ENCODE measurements at places on chromosomes 7 and 10.

DNA sequence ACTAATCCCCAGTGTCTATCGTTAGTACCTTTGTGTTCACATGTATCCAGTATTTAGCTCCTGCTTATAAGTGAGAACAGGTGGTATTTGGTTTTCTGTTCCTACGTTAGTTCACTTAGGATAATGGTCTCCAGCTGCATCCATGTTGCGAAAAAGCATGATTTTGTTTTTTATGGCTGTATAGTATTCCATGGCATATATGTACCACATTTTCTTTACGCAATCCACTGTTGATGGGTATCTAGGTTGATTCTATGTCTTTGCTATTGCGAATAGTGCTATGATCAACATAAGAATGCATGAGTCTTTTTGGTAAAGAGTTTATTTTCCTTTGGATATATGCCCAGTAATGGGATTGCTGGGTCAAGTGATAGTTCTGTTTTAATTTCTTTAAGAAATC lies 59.1 kb downstream of the CH25H start:
- DNase-seq = no peak

DNA sequence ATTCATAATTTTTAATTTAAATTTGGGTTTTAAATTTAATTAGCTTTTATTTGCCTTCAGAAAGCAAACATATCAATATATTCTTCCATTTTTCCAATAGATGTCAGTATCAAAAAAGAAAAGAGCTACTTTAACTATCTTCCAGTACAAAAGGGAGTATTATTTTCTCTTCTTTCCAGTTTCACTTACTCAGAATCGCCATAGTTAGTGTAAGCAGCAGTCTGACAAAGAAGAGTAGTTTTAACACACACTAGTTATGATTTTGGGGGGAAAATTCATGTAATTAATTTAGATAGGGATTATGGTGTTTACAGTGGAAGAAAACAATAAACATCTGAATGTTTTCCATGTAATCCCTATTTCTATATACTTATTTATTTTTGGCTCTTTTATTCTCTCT lies 272.6 kb upstream of the DGKB start:
- no peak for DNase-seq

- no peak for DNase-seq
Observed at GRCh38 chr10:88190123-88190522, 326.7 kb downstream of the PTEN start.

DNA sequence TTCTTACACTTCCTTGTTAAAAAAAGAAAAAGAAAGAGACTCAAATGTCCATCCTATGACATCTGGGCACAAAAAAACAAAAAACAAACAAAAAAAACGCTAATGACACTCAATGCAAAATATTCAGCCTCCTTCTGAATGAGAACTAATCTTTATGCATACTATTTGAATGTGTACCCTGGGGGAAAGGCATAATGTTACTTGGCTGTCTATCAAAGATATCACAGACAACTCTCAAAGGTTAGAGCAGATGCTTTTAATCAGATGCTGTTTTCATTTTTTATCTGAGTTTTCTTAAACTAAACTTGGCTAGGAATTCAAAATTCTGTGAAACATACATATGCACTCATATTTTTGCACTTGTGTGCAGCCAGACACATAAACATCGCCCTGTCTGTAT lies 745.8 kb downstream of the CNTNAP2 start:
- DNase-seq = no peak

DNA sequence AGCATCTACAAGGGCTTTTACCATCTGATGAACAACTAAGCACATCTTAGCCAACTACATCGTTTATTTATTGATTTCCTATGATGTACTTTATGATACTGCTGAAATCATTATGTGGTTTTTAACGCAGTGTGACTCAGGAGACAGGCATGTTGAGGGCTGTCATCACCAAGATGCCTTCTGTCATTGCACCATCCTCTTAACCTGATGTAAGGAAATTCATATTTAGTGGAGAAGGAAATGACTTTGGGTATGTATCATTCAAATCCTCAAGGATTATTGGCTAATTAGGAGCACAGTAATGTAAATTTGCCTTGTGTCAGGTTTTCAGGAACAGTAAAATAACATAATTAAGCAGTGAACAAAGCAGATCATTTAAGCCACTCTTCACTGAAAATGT lies 138.5 kb upstream of the MGMT start:
- DNase-seq = no peak

DNA sequence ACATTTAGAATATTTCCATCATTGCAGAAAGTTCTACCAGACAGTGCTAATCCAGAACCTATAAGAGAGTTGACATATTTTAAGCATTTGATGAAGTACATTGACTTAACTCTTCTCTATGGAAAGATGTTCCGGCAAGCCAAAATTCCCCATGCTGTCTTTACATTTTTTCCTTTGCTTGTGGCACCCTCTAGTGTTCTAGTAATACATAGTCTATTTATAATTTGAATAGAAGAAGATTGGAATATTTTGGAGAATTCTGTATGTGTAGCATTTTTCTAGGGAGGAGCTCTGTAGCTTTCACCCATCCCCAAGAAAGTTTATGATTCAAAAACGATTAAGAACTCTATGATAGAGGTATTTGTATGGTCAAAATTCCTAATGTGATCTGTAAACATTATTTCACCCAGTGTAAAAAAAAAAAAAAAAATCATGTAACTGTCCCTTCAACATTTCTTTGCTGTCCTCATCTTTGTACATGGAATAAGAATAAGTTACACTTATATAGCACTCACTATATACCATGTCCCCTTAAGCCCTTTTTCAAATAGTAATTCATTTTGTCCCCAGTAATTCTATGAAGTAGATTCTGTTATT lies 33.2 kb downstream of the NRF1 start:
- DNase-seq = no peak

DNA sequence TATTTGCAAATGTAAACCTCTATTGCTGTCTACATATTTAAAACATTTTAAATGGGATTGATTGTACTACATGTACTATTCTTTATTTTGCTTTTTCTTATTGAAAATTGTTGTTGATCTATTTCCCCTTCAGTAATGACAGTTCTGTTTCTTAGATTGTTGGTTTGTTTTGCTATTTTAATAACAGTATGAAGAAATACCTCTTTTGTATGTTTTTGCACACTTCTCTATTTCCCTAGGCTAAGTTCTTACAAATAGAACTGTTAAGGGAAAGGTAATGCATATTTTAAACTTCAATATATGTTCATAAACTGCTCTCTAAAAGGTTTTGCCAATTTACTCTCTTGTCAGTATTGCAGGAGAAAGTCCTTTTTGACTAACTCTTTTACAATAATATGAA lies 195.0 kb upstream of the PRPS1L1 start:
- DNase-seq = no peak

DNA sequence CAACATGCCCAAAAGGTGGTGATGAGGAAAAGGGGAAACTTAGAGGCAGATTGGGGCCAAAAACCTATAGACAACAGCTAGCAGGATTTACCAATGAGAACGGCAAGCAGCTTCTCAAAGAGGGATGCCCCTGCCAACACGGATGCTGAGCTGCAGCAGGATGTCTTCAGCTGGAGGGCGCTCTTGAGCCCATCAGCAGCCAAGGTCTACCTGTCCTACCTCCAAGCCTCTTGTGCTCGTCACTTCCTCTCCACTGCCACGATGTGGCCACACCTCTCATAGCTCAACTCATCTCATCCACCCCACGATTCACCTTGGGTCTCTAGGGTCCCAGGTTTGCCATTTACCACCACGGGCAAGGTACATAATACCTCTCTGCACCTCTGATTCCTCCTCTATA lies 36.5 kb downstream of the DLG5 start:
- DNase-seq = no peak

DNA sequence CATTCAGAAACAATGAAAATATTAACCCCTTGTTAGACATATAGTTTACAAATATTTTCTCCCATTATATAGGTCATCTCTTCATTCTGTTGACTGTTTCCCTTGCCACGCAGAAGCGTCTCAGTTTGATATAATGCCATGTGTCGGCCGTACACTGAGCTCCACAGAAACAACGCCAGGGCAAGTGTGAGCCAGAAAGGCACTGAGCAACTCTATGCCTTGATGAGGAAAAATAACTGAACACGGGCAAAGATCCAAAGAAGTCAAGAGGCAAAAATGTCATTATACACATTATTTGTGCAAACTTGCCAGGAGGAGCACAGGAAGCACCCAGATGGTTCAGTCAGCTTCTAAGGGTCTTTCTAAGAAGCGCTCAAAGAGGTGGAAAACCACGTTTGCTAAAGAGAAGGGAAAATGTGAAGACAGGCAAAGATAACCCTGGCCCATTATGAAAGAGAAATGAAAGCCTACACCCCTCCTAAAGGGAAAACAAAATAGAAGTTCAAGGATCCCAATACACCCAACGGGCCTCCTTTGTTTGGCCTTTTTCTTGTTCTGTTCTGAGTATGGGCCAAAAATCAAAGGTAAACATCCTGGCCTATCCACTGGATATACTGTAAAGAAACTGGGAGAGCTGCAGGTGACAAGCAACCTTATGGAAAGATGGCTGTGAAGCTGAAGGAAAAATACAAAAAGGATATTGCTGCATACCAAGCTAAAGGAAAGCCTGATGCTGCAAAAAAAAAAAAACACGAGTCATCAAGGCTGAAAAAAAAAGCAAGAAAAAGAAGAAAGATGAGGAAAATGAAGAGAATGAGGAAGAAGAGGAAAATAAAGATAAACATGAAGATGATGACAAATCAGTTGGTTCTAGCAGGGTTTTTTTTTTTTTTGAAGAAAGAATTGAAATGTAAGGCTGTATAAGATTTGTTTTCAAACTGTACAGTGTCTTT lies 15.5 kb downstream of the ARHGAP12 start:
- no peak for DNase-seq

- DNase-seq = no peak
Observed at GRCh38 chr7:50621973-50622490, 56.8 kb upstream of the DDC start.

- DNase-seq = no peak
Observed at GRCh38 chr7:98088109-98088508, 18.6 kb upstream of the LMTK2 start.

GRCh38 chr7:87580636-87581035 lies 20.0 kb downstream of the ABCB1 start:
- no peak for DNase-seq

DNA sequence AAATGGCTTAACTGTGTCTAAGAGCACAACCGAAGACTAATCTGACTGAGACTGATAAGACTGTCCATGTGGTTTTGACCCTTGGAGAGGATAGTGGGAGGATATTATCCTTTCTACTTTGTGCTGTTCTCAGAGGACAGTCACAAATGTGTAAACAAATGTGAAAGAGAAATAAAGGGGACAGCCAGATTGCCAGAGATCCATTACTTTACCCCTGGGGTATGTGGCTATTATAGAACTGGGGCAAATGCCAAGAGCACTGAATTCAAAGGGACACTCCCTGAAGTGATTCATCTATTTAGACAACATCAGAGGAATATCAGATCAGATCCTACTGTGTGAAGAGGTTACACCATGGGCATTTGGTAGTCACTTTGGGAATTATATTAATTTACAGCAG lies 154.7 kb downstream of the RNLS start:
- DNase-seq = no peak

DNA sequence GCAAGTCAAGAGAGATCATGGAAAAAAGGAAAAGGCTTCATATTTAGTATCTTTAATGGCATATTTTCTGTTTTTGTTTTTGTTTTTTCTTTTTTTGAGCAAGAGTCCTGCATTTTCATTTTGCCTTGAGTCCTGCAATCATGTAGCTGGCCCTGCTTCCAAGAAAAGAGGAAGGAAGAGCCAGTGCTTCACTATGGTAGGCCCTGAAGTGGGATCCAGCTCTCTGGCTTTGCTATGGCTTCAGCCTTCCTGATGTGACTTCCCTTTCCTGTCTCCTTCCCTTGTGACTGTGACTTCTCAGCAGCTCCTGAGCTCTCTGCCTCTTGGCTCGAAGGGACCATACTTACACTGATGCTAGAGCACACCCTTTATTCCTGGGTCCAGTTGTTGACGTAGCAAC lies 512.3 kb downstream of the INHBA start:
- no peak for DNase-seq

GRCh38 chr10:96814264-96814663 lies 17.8 kb upstream of the LCOR start:
- DNase-seq = no peak

GRCh38 chr7:69839782-69840181 lies 241.5 kb downstream of the AUTS2 start:
- DNase-seq = no peak

- DNase-seq = no peak
Observed at GRCh38 chr7:12327922-12328321, 75.7 kb downstream of the VWDE start.

GRCh38 chr10:15120523-15120922 lies 23.4 kb downstream of the RPP38 start:
- DNase-seq = no peak

DNA sequence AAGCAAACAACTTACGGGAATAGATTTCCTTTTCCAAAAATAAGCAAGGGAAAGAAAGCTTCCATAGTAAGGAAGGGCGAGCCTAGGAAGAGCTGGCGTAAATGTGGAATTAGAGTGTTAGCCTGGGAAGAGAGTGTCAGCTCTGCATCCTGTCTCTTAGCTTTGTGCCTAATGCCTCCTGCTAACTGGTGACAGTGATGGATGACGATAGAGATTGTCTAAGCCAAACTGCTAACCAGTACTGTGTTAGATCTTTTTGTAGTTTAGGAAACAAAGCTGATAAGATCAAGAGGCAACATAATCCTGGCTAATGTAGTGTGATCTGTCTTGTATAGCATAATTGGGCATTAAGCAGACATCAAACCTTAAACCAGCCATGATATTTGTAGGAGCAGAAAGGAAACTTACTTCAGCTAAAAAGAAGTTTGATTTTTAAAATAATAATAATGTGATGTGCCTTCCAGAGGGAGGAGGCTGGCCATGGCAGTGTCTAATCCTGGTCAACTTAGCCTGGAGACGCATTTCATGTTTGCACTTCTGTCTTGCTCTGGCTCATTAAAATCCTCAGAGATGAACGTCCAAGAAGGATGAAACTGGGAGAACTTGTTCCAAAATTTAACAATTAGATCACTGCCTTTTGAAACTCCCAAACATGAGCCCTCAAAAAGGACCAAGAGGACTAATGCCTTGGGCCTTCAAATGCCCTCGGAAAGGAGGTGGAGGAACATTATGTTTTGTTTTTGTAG lies 85.1 kb downstream of the FAM204A start:
- no peak for DNase-seq

DNA sequence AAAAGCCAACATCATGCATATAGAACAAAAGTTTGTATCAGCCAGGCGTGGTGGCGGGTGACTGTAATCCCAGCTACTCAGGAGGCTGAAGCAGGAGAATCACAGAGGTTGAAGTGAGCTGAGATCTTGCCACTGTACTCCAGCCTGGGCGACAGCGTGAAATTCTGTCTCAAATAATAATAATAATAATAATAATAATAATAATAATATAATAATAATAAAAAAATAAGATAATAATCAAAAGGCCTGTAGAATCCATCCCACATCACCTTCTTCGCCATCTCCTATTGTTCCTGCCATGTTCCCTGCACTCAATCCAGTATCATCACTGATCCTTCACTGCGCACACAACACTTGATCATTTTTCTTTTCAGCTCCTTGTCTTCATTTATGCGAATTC lies 619.3 kb upstream of the ADARB2 start:
- no peak for DNase-seq

GRCh38 chr7:75995052-75995471 lies 667 bp upstream of the TMEM120A start:
- DNase-seq = no peak

GRCh38 chr10:116076621-116077020 lies 196.4 kb downstream of the GFRA1 start:
- no peak for DNase-seq

GRCh38 chr7:46202379-46202778 lies 281.3 kb upstream of the IGFBP3 start:
- no peak for DNase-seq
